Left lobe of liver (tissue), 2 donors: ENCODE measurements at places on chromosomes 2 and 18.

- DNase-seq = no peak
These were observed 3.4 kb downstream of the FZD7 start for GRCh38 chr2:202037086-202037485.

DNA sequence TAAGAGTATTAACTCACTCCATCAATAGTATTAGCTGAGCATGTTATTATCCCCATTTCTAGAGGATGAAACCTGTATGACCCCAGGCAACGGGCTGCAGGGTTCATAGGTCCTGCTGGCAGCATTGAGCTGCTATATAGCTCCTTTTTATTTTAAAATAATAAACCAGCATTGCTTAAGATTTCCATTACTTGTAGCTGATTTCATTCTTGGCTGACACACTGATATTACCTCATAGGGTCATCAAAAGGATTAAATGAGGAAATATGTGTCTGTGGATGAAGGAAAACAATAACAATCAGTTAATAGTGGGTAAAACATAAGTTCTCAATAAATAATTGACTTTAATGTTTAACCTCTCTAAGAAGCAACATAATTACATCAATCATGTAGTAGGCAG lies 48.3 kb upstream of the NRP2 start:
- no peak for DNase-seq

DNA sequence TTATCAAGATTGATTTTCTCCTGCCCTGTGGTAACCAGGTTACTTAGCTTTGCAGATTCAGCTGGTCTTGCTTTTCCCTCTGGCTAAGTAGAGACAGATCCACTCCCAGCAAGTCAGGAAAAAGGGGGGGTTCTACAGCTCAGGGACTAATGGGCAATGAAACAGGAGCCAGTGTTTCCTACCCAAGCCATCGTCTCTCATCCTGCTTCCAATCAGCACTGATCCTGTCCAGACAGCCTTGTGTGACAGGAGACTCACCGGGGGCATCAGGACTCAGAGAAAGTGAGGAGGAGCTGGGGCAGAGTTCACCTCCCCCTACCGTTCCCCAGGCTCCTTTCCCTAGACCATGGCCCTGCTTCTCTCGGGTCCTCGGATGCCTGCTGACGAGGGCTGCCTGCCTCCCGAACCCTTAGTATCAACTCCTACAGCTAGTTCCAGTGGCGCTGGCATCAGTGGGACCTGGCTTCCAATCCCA lies 307.6 kb downstream of the ALK start:
- DNase-seq = no peak

GRCh38 chr2:204299766-204300165 lies 245.5 kb upstream of the PARD3B start:
- DNase-seq = no peak

GRCh38 chr18:77105680-77106079 lies 26.9 kb downstream of the MBP start:
- DNase-seq = no peak

DNA sequence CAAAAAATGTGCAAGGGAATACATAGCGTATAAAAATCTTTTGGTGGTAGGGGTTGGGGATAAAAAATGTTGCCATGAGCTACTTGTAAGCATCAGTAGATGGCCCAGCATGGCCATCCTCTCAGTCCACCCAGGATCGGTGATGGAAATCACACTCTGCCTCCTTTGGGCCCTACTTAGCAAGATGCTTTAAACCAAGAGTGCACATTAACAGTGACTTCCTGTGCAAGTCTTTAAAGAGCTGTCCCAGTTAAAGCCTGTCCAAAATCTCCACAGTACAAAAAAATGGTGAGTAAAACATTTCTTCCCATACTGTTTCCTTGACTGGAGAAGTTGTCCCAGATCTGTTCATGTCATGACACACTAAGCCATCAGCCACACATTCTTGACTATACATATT lies 18.0 kb downstream of the ANKRD44 start:
- DNase-seq = no peak

DNA sequence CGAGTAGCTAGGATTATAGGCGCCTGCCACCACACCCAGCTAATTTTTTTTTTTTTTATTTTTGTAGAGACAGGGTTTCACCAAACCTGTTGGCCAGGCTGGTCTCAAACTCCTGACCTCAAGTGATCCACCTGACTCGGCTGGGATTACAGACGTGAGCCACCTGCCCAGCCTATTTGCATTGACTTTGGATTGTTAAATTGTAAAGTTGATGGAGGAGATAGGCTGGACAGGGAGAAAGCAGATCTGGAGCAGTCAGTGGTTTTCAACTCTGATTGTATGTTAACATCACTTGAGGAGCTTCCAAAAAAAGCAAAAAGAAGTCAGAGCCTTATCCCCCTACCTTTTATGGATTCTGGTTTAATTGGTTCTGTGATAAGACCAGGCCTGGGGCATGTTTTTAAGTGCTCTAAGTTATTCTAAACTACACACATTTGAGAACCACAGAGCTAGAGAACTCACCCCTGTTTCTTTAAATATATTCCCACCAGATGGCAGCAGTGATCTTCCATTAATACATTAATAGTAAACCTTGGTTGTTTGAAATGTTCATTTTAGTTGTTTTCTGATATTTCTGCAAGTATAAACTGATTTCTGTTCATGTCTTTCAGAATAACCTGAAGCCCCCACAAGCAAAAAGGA lies 7.5 kb downstream of the C2orf49 start:
- no peak for DNase-seq

DNA sequence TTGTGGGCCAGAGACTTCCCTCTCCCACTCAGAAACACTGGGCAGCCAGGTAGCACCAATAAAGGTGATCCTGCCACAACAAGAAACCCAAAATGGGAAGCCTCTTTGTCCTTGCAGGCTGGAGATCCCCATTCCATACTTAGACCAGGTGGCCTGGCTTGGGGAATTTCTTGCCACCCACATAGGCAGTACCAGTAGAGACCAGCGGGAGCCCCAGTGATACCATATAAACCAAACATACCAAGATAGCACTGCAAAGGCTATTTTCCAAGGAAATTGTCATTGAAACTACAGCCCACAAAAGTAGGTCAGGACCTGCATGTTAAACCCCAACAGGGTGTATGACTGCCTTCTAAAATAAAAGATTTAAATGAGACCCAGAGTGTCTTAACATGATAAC lies 171.6 kb downstream of the DIS3L2 start:
- no peak for DNase-seq

DNA sequence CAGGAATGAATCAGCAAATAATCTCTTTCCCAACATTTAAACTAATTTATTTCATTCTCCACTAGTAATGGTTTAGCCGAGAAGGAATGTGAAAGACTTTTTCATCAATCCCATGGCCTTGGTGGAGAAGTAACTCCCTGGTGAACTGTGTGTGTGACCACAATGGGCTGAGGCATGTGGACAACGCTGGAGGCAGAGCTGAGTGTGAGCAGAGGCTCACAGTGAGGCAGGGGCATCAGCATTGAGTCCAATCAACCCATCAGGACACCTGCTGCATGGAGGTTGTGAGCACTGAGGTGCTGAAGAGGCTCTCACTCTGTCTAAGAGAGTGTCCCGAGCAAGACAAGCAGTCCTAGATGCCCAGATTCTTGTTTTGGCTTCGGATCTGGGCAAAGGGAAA lies 78.6 kb downstream of the ZNF519 start:
- no peak for DNase-seq

DNA sequence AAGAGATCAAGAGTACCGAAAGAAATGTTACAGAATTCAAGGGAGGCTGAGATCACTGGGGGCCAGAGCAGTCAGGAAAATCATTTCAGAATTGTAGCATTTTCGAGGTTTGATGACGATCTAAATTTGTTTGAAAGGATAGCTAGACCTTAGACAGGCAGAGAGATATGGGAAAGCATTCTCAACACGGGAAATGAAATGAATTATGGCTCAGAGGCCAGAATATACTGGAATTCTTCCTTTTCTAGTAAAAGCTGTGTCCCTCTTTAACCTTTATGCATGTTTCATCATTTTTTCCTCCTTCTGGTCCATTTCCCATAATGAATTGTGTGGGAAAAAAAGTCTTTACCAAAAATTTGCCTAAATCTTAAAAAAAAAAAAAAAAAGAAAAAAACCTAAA lies 78.8 kb downstream of the NABP1 start:
- no peak for DNase-seq

DNA sequence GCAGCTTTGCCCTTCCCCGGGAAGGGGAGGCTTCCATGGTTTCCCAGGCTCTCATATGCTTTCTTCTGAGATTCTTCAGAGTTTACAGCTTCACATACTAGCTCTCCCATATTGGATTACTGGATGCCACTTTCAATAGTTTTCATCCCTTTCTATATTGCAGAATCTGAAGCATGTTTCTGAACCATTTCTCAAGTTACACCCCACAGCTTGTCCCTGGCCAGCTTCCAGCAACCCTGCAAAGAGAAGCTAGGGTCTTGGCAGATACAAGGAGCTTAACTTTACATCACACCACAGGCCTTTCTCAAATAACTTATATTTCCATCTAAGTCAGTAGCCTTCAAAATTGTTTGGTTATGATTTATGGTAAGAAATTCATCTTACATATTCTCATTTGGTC lies 39.6 kb downstream of the LHCGR start:
- no peak for DNase-seq

GRCh38 chr18:59822612-59823550 lies 76.9 kb upstream of the PMAIP1 start:
- DNase-seq = no peak

- no peak for DNase-seq
These were observed 177.4 kb downstream of the TWIST2 start for GRCh38 chr2:239025096-239025801.

DNA sequence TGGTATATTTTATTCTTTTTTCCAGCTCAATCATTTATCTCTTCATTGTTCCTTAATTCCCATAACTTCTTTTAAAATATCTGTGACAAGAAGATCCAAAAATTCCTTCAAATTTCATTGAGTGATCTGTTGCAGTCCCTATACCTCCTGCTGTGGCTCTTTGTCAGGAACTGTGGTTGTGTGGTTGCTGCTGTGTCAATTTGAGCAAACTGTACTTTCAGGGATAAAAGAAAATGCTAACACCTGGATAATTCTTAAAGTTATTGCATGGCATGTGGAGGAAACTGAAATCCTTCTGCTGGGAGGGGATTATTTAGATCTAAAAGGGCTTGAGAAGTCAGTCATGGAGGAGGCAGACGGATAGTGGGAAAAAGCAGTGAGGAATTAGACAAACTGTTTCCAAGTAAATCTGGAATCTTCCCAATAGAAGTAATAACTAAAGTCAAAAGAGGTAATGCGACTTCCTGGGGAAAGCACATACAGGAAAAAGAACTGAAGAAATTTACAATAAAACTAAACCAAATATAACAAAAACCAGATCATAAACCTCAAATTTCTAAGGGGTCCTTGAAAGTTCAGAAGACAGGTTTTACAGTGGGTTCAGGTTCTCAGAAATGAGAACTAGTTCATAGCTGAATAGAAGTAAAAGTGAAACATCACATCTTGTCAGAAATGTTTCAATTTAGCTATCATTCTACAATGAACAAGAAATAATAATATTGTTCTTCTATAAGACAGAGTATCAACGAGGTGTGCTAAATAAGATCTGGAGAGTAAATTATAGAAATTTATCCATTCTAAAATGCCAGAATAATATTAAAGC lies 33.5 kb upstream of the CD226 start:
- DNase-seq = no peak

- no peak for DNase-seq
These were observed 53.3 kb upstream of the CXCR4 start for GRCh38 chr2:136171223-136171622.

GRCh38 chr2:173043897-173044519 lies 31.6 kb upstream of the MAP3K20 start:
- DNase-seq = no peak

GRCh38 chr2:181306785-181307184 lies 150.4 kb upstream of the ITGA4 start:
- DNase-seq = no peak

GRCh38 chr2:133855526-133855925 lies 287.3 kb upstream of the NCKAP5 start:
- no peak for DNase-seq

DNA sequence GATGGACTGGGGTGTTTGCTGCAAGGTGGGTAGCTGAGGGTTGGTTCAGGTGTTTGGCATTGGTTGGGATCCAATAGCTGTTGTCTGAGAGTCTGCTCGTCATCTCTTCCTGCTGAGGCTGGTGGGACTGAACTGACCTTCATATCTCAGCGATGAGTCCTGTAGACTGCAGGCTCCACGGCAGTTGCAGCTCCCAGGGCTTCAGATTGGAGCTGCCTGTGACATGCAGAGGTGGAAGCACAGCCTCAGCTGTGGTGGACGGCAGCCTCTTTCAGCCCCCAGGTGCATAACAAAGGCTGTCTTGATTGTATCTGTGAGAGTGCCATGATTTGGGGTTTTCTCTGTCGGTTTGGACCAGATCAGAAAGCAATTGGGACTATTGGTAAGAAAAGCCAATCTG lies 3.9 kb upstream of the IL1R2 start:
- no peak for DNase-seq

DNA sequence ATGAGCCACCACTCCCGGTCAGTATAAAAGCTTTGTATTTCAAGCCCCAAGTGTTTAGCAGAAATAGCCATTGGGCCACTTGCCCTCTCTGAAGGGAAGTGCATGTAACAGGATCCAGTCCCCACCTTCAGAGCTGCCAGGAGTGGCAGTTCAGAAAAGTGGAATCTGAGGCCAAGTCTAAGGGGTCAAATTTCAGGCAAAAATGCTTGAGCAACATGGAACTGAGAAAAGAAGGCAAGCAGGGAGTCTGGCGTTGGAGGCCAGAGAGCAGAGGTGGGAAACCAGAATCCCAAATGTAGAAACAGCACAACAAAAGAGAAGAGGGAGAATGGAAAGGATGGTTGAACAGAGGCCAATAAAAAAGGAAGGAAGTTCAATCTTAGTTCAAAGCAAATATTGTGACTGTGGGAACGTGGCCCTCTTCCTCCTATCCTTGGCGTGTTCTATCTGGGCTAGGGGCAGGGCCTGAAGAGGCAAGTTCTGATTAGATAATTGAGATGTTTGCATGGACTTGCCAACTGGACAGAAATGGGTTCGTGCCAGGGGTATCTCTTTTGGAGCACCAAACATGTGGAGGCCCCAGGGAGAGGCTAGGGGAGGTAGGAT lies 102.2 kb downstream of the AP1S3 start:
- DNase-seq = no peak

GRCh38 chr2:167592441-167592840 lies 655.0 kb downstream of the STK39 start:
- DNase-seq = no peak

- DNase-seq = no peak
These were observed 249.3 kb upstream of the GULP1 start for GRCh38 chr2:188042412-188042811.

DNA sequence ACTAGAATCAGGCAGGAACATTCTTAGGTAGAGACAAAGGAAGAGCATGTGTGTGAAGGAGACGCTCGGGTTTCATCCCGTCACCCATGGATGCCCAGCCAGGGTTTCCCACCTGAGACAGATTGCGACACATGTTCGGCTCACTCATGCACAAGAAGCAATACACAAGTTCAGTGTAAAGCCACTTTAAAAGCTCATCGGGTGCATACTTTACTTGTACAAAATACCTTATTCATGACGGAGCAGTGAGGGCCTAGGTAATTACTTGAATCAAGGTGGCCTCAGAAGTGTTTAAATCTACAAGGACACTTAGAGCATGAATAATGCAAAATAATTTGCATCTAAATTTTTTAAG lies 42.0 kb downstream of the ZEB2 start:
- DNase-seq = no peak
